Activated CD4-positive, alpha-beta T cell treated with anti-CD3 and anti-CD28 coated beads, Interleukin-2, amount 50 U/mL, for 24 hours (primary cell): ENCODE measurements at places on chromosomes 4 and X.

DNA sequence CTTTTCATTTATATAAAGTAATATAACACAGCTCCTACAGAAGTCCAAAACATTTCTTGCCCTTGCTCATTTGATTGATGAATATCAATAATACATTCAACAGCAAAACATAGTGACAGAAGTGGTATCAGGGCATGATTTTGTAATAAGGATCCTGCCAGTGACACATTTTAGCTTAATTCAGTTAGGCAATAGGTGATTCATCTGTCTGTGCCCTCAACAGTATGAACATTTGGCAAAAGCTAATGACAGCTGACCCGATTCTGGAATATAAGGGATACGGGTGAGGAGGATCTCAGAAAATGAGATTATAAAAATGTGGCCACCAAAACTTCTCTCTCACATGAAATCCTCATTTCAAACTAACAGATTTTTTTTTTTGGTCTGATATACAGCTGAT is 294.0 kb downstream of the CAMK2D start:
- no peak for DNase-seq

DNA sequence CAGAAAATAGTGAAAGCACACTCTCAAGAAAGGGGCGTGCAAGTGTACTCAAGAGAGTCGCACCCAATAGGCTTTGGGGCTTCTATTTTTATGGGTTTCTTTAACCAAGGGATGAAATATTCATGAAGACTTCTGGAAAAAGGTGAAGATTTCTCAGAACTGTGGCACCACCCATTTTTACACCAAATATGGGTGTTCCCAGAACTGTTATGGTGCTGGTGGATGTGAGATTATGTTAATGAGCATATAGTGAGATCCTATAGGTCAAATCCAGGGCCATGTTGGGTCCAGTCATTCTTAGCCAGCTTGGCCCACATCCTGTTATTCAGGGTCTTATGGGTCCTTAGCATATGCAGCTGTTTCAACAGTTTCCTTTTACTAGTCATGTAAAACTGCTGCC is 61.0 kb upstream of the SMIM10 start:
- no peak for DNase-seq

DNA sequence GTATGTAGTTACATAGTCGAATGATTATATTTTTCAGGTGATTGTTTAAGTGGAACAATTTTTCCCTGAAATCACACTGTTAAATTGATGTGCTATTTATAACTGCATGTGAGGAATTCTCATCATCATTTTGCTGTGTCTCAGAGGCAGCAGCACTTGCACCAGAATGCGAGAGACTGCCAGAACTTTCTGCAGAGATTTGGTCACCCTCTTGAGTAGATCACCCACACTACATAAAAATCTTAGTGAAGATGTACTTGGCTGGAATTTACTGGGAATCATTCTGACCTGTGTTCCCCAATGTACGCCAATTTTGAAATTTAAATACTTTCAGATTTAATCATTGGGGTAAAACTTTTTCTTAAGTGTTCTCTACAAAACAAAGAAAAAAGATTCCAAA is 5.4 kb downstream of the UGT2B4 start:
- DNase-seq: no peak

GRCh38 chr4:88696630-88697029 is 999 bp downstream of the NAP1L5 start:
- DNase-seq: no peak
